Hematopoietic multipotent progenitor cell treated with erythropoietin and hydrocortisone succinate and interleukin-3 and kit ligand, for 6 days (in vitro differentiated cells): ENCODE measurements at places on chromosomes 7 and 10.

GRCh38 chr10:85995791-85996190 is 370.8 kb downstream of the GRID1 start:
- DNase-seq: peak; percentile 47

DNA sequence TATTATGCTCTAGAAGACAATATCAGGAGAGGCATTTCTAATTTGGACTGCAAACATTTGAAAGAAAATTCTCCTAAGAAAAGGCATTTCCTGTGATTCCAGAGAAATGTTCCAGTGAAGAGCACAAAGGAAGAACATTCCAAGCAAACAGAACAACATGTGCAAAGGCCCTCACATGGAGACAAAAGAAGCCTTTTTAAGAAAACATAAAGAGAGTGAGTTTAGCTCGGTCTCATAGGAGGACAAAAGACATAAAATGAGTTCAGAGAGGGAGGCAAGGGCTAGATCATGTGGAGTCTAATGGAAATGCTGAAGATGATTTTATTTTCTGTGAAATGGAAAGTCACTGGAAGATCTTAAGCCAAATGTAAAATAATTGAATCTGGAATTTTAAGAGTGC is 269.8 kb upstream of the HGF start:
- DNase-seq: no peak

DNA sequence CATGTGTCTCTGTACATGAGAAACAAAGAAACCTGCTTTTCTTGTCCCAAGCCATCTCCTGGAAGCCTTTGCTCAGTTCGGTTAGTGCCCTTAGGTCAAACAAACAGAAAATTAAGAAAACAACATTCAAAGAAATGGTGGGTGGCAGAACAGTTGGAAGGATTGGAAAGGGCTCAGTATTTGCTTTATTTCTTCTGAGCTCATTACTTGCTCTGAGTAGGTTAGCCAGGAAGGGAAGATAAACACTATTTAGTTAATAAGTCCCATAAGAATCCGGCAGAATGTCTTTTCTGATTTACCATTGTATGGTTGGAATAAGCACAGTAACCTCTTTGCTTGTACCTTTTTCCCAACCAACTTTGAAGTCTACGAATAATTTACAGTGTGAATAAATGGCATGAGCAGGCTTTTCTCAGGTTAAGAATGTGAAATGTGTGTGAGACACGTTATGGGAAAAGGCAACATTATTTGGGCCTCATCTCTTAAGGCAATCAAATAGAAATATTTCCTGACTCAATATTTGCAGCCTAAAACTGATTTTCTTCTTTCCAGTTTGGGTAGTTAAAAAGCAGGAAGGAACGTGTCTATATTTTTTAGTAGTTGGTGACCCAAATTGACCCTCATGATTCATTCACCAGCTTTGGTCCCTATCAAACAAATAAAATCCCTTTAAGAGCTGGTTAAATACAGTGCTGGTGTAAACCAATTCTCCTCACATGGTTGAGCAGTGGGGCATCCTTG is 158.5 kb downstream of the DKK1 start:
- DNase-seq: no peak

DNA sequence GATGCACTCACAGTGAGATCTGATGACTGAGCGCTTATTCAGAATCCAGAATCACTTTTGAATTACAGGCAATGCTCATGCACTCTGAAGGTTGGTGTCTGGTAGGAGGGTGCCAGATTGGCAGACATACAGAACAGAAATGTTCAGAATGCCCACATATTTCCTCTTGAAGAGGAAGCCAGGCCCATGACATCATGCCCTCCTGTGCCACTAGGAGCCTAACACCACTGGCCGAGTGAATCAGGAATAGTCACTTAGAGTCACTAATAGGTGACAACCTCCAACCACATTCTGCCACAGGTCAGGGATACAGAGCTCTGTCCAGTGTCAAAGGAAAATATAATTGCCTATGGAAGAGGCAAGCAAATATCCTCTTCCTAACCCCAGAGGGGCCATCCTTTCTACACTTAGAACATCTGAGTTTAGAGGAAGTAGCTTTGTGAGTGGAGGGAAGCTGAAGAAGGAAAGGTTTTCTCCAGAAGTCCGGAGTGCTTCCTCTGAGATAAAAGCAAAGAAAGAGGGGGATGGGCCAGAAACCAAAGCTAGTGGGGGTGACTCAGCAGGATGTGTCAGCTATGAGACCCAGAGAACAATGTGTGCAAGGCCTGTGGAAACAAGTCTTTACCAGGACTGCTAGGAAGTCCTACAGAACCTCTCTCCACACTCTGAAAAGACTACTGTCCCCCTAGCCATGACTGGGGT is 838.8 kb downstream of the GRID1 start:
- DNase-seq: no peak

- no peak for DNase-seq
Observed at GRCh38 chr7:41415471-41416207, 287.3 kb downstream of the INHBA start.
